Stimulated activated CD4-positive, alpha-beta T cell treated with anti-CD3 and anti-CD28 coated beads, Interleukin-1b, Interleukin-23, amount 100 ng/mL, for 1 hour (primary cell): ENCODE measurements at places on chromosomes 13 and 19.

- no peak for DNase-seq
These were observed 16.3 kb upstream of the TEX29 start for GRCh38 chr13:111304041-111304544.

- DNase-seq, result no peak
These were observed 95.1 kb downstream of the RAB20 start for GRCh38 chr13:110466266-110466915.

DNA sequence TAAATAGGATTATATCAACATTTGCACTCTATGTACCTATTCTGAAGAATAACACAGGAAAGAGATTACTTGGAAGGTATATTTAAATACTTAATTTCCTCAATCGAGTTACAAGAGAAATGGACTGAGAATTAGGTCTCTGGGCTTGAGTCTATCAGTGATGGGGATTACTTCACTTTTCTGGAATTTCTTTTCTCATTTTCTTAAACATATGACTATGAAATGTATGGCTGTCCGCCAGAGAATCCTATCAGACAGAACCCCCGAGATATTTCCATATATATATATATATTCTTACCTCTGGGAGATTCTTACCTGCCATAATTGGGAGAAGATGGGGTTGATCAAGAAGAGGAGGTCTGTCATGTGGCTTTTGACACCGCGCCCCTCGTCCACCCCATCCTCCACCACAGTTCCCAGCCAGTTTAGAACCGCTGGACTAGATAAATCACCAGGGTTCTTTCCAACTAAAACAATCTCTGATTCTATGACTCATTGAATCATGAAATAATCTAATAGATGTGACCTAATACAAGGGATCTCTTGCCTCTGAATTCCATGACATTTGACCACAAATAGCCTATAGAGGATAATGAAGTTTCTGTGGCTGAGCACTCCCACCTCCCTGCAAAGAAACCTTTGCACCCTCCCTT, 231.3 kb downstream of the TBC1D4 start:
- DNase-seq, result no peak

- DNase-seq, result no peak
These were observed 854.3 kb downstream of the UQCRFS1 start for GRCh38 chr19:28358633-28359032.

DNA sequence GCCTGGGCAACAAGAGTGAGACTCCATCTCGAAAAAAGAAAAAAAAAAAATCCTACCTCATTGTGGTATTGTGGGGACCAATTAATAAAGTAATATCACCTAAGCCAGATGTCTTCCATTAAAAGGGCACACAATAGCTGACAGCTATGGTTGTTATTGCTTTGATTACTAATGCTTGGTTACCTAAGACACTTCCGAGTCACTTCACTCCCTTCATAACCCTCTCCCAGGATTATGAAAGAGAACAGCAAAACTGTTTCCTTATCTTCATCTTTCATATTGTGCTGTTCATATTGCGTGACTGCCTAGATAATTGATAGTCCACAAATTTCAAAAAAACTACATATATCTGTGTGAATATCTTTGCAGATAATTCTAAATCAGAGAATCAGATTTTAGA, 10.3 kb upstream of the HSPH1 start:
- no peak for DNase-seq

DNA sequence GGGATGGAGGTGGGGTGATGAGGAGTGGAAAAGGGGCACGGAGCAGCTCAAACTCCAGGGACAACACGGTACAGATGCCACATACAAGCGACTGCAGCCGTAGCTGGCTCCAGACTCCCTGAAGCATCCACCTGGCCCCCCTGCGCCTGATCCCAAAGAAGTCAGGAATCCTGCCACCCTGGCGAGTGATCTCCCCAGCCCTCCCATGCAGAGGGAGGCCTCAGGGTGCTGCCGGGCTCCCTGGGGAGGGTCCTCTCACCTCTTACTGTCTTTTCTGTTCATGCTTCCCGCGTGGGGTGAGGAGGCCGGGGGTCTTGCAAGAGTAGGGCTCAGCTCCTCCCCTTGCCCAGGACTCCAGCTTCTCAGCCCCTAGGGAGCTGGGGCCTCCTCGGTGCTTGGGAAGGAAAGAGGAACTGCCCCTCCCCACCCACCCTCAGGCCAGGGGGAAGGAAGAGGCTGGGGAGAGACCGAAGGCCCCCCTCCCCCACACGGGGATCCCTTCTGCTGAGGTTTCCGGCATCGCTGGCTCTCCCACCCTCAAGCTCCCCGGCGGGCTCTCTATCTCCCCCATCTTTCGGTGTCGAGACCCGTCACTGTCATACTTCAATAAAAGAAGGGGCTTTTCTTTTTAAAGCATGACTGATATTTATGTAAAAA, at the start of gene RASGRP4:
TSS of gene RASGRP4 (minus strand) at position 410 of the 657 bp plus-strand sequence. CDS start at position 282, 128 bp downstream.
- DNase-seq, result no peak

DNA sequence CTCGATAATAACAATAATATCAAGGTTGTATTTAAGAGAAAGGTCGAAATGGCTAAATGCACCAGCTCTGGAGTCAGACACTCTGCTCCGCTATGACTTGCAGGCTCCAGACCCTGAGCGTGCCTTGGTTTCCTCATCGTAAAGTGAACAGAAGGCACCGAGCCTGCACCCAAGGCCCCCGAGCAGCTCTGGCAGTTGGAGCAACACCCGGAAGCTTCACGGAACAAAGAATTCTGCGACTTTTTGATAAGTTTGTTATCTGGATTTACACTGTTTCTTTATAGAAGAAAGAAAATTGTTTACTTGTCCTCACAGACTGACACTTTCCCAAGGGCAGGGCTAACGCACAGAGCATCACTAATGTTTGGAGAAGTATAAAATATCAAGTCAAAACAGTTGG, 4.4 kb downstream of the GRTP1 start:
- no peak for DNase-seq

DNA sequence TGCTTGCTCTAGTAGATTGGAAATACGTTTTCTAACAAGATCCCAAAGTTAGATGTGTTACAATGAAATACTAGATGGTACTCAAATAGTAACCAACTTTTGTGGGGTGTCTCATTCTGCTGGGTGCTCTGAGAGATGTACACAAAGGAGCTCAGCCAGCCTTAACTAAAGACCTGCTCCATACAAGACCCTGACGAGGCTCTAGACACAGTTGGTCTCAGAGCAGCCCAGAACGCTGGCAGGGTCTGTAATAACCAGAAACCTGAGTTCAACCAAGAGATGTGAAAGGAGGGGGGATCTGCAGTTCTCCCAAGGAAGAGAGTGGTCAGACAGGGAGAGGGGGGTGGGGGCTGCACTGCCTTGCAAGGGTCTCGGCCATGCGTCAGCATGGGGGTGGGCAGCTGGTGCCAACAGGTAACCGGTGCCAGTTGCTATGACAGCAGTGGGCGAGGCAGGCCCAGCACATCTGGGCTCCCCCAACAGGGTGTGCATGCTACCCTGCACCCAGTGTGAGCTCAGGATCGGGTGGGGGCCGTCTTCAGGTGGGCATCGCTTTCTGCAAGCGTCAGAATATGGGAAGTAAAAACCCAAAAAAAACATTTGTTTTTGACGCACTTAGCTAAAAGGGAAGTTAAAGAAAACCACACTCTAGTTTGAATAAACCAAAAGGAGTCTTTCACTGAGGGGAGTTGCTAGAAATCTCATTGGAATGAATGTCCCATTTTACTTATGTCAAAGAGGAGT, 68.0 kb upstream of the GPR183 start:
- no peak for DNase-seq
